ENCODE measurements at places on chromosomes 6 and 20.

GRCh38 chr6:164185471-164185871 is 771.0 kb downstream of the QKI start:
- DNase-seq = no peak

- peak; percentile 99 for DNase-seq
Measured at GRCh38 chr6:139369568-139370282, 4.7 kb downstream of the CITED2 start.

DNA sequence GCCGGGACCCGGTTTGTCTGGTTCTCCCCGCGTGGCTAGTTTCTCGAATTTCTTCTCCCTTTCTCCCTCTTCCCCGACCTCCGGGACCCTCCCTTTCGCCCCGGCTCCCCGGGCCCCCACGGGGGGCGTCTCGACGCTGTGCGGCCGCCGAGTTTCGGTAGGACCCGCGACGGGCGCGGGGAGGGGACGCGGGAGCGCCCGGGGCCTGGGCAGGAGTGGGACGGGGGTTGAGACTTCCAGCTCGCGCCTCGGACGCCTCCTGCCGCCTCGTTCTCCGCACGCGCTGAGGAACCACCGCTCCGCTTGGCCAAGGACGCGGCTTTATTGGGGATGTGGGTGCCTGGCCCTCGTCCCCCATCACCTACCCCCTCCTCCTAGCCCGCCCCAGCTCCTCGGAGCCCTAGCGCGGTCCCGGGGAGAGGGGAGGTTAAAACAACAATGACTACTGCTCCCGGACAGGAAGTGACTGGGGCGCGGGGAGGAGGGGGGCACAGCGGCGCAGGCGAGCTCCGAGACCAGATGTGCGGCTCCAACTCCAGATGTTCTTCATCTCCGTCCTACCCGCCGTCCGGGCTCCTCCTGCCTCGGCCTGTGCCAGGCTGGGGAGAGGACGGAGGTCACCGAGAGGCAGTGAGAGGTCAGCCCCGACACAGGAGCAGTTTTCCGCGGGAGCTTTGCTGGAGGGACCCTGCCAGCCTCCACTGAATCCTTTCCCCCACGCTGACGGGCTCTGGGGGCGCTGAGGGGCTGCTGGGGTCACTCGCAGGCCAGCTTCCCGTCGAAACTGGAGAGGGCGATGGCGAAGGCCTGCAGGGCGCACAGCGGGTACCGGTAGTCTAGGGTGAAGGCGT is 917 bp upstream of the TEAD3 start:
- peak; percentile 94 for DNase-seq

GRCh38 chr6:135423649-135424128 is 73.9 kb downstream of the AHI1 start:
- peak; percentile 60 for DNase-seq

GRCh38 chr6:111979633-111980032 is 74.3 kb upstream of the CCN6 start:
- DNase-seq = no peak

- peak; percentile 25 for DNase-seq
Measured at GRCh38 chr6:83193747-83194566, 800 bp downstream of the RWDD2A start.

GRCh38 chr6:6282716-6283115 is 37.7 kb downstream of the F13A1 start:
- no peak for DNase-seq

DNA sequence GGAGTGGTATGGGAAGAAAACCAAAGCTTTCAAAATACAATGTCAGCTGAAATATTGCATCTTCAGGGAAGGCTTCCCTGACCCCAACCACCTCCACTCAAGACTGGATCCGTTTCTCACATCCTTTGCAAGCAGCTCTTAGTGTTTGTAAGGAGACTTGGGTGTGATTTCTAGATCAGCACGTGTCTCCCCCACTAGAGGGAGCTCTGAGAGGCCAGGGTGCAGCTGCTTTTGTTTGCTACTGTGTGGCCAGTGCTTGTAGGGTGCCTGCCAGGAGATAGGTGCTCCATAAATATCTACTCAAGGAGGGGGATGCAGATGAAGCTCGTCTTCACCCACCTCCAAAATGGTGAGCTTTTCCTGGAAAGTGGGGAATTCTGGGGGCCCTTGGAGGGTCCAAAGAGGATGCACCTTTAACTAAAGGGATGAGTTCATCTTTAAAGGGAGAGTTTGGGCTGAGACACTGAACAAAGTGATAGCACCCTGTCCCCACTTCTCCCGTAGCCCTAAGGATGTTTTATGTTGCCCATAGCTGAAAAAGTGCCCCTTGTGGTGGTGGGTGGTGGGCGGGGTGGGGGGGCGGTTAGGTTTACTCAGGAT is 52.6 kb upstream of the MAFB start:
- peak; percentile 54 for DNase-seq

DNA sequence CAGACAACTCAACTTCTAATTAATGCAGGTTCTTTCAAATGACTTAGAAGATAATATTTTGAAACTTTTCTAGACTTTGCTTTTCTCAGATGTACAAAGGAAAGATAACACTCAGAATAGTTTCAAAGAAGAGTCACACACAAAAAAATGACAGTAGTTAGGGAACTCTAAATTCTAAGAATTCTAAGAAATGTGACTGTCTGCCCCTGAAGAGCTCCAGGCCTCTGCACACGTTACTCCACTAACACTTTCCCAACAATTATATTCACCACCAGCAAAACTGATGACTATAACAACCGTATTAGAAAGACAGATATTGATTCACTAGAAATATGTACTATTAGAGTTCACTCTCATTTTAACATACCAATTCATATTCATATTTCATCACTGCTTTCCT is 133.3 kb upstream of the SMLR1 start:
- DNase-seq = no peak

GRCh38 chr6:3841711-3842565 is 7.2 kb upstream of the FAM50B start:
- peak; percentile 63 for DNase-seq

- no peak for DNase-seq
Measured at GRCh38 chr6:9795880-9796279, 619.0 kb downstream of the TFAP2A start.

GRCh38 chr6:139640448-139640847 is 266.0 kb upstream of the CITED2 start:
- no peak for DNase-seq

All from fibroblast of villous mesenchyme (primary cell).